ENCODE measurements at places on chromosomes 6 and 20.

DNA sequence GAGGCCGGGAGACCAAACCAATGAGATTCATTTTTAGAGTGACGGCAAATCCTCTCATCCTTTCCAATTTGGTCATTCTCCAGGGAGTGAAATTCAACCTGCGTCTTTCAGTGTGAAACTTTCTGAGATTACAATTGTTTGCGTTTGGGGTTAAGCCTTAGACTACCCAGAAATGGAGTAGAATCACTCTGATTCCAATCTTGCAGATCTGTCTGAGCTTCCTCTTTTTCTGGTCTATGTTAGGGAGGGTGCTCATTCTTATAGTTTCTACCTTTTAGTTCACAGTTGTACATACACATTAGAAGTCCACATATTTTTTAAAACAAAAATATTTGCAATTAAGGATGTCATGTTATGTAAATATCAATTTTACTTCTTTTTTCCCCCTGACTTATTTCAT is 183.0 kb upstream of the PHACTR1 start:
- DNase-seq = no peak

DNA sequence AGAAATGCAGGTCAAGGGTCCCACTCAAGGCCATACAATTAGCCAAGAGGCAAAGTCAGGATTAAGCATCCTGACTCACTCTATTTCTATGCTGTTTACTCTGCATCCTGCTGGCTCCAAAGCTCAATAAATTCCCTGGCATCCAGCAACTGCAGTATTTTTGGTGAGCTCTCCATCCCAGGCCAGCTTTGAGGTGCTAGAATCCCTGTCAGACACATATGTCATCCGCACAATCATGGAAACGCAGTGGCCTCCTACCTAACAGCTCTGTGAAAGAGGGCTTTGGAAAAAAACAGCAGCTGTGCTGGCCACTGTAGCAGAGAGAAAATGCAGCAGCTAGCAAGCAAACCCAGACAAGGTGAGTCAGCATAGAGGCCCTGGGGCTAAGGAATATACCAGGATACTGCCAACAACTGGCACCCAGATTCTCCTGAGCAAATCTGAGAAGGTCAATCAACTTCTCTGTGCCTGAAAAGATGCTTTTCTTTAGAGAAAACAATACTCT is 58.4 kb downstream of the ANKEF1 start:
- no peak for DNase-seq

- DNase-seq = no peak
Observed at GRCh38 chr6:72175916-72176315, 289.6 kb downstream of the RIMS1 start.

- no peak for DNase-seq
Observed at GRCh38 chr20:63497946-63498935, 642 bp downstream of the EEF1A2 start.

DNA sequence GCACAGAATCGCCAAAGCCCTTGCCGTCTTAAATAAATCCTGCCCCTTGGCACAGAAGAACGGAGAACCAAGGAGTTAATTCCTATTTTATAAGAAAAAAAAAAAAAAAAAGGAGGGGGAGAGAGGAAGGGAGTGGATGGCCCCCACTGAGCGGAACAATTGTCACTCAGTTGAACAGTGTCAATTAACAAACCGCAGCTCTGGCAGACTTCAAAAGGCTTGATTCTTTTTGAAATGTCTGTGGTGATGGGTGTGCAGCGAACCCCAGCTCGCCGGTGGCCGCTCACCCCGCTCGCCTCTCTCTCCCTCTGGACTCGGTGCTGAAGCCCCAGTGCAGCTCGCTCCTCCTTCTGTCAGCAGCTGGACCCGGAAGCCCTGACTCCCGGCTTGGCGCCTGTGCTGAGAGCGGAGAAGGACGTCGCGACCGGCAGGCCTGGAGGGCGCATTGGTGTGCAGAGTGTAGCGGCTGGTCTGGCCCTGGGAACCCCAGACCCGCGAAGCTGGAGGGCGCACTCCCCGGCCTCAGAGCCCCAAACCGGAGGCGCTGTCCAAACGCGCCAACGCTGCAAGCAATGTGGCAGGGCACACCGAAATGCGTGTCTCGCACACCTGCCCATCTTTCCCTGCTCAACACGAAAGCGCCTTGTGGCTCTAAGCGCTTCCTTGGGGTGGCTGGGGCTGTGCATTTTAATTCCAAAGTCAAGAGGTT is 3.4 kb downstream of the LINC00237 start:
- DNase-seq = peak; percentile 28

- DNase-seq = no peak
Observed at GRCh38 chr20:24746351-24746685, 202.8 kb upstream of the CST7 start.

DNA sequence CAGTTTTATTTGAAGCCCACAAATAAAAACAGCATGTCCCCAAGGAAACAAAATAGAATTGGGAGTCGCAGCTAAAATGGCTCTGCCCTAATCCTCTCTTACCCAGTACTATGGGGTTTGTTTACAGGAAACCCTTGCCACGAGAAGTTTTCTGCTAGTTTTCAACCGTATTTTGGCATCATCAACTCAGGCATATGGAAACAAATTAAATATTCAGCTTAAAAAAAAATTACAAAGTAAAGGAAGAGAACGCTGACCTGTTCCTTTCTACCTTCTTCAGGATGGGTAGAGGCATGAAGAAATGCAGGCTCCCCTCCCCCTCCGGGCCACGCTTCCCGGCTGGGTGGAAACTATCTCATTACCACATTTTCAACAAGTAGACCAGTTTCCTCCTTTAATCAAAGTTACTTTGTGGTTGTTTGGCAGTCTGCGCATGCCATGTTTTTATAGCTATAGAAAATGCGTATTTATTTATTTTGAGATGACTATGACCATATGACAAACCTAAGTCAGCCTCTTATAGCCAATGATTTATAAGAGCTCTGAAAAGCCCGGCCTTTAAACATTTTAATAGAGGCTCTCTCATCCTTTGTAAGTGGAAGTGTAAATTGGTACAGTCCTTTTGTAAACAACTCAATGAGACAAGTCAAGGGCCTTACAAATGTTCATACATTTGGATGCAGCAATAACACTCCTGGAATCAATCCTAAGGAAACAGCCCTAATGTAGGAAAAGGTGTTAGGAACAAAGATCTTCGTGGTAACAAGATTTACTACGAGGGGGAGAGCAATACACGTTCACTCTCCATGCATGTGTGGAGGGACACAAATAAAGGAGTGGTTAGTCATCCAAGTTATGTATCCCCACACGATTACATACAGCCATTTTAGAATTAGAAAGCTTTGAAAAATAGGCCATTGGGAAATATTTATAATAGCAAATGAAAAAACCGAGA is 16.1 kb upstream of the ZNF217 start:
- peak; percentile 71 for DNase-seq

DNA sequence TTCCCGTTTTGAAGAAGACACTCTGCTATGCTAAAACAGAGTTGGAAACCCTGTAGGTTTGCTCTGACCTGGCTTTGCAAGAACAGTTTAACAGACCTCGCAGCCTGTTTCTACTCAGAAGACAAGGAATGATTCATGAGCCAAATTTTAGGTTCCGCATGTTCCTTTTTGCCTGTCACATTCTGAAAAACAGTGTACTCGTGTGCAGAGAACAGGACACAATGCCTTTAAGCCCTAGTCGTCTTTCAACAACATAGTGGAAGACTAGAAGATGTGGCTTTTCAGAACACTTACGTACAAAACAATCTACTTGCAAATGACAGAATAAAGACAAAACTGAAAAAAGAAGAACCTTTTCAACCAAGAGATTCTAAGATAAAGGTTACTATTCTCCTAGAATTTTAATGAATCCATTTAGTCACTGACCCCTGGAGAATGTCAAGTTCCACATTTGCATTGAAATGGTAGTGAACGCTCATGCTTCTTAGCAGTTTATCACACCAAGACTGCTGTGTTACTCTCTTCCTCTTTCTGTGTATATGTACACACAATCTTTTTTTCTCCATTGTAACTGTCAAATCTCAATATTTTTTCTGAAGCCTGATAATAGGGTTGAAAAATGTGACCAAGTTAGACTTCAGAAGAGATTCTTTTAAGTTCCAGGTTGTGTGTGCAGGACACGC is 220.7 kb upstream of the NRSN1 start:
- DNase-seq = no peak

DNA sequence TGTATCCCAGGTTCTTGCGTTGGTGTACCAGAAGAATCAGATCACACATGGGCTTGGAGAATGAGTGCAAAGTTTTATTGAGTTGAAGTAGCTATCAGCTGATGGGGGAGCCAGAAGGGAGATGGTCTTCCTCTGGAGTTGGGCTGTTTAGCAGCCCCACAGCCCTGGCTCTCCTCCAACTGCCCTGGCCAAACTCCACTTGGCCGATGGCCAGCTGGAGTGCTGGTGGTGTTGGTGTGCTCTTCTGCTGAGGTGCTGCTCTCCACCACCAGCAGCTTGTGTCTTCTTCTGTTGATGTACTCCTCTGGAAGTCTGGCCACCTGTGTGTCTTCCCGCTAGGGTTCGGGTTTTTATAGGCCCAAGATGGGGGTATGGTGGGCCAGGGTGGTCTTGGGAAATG is 172.8 kb downstream of the TINAG start:
- no peak for DNase-seq

DNA sequence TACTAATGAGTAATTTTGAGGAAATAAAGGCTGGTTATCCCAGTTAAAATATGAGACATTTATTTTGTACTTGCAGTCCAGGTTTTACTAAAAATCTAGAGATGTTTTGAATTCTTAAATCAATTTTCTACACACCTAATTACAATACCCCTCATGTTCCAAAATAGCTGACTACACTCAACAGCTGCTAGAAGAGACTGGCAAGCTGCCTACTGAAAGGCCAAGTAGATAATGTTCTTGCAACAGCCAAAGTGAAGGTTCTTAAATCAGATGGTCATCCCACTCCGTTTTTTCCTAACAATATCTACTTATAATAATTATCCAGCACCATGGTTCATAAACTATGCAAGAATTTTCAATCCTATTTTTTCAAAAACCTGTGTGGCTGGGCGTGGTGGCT is 69.0 kb downstream of the DTNBP1 start:
- DNase-seq = no peak

GRCh38 chr6:164128101-164128500 is 713.6 kb downstream of the QKI start:
- DNase-seq = no peak

DNA sequence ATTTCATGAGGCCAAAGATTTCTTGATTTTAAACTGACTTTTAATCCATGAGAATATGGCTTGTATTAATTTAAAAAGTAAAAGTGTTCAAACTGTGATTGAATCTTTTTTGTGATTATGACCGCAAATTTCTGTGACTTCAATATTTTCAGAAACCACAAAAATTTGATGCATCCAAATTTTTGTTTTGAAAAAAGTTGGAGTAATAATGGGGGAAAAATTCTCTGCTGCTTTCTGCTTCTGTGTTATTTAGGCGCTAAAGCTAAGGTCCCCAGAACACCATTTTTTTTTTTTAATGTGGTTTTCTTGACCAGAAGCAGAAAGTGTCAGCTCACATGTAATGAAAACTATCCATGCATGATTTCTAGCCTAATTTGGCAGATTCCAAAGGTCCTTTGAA is 65.3 kb downstream of the GRIK2 start:
- no peak for DNase-seq

DNA sequence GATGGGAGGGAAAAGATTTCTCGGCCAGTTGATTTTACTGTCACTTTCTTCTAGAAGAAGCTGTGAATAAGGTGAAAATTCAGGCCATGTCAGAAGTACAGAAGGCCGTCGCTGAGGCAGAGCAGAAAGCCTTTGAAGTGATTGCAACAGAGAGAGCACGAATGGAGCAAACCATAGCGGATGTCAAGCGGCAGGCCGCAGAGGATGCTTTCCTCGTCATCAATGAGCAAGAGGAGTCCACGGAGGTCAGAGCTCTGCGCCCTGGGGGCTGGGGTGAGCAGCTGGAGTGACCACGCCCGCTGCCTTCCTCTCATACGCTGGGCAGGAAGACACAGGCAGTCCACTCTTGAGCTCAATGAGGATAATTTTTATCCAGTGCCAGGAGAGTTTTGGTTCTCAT is 21.8 kb upstream of the C20orf144 start:
- DNase-seq = no peak

DNA sequence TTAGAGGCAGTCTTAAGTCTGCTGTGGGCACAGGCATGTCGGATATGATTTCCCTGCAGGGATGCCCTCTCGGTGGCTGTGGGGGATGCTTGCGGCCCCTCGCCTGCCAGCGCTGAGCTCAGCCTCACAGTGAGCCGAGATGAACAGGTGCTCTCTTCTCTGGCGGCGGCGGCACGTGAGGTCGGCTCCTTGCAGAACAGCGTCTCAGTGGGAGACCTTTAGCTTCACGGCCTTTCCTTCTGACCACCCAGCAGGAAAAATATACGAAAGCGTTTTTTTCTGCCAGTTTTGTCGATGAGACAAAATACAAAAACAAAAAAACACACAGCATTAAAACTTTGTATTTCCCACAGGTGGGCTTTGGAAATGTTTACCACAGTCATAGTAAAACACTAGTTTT is 23.6 kb downstream of the FOXA2 start:
- no peak for DNase-seq

DNA sequence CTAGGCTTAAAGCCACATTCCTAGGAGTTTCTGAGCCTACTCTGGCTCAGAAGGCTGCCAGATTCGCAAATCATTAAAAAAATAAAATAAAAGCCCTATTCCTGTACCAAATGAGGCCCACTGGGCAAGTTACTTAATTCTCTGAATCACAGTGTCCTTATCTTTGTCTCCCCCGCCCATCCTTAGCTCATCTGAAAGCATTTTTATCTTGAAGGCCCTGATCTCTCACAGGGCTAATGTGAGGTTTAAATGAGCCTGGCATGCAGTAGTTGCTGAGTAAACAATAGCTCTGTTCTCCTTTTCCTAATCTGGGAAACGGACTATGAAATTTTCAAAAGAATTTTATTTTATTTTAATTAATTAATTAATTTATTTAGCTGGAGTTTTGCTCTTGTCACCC is 2.1 kb upstream of the ZBTB12 start:
- DNase-seq = no peak

- DNase-seq = no peak
Observed at GRCh38 chr6:152148412-152148811, 340.9 kb downstream of the ESR1 start.

DNA sequence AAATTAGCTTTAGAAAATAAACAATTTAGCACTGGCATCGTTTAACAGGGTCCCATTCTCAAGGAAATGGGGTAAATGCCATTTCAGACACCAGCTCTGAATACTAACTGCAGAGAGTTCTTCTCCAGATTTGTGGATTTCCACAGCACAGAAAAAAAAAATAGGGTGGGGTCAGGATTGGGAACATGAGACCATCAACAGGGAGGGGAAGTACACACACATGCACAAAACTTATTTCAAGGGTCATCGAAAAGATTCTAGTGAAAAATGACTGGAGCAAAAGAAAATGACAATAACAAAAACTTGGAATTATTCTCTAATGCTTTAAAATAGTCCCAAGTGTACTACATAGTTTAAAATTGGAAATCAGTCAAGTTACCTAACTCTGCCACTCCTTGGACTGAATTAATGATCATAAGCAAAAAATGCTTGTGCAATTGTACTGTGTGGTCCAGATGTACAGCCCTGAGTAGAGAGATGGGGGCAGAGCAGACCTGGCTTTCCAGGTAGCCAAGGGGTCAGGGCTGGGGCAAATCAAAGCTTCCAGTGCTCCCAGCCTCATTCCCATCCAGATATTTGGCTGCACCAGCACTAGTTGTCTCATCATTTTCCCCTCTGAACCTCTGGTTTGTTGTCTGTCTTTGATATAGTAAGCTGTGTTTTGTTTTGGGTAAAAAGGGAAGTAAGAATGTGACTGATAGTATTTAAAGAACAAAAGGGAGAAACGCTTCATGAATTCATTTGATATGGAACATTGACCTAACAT is 152.4 kb downstream of the SOBP start:
- DNase-seq = no peak

Data from activated CD8-positive, alpha-beta memory T cell treated with anti-CD3 and anti-CD28 coated beads, Interleukin-2, amount 50 U/mL, for 4 hours (primary cell).